Activated CD4-positive, alpha-beta T cell treated with anti-CD3 and anti-CD28 coated beads for 36 hours (primary cell): ENCODE measurements at places on chromosomes 3 and 15. TPM values are rescaled to one million over a fixed set of nuclear protein-coding genes. Genes with fewer than 3 reads are reported as not detected.

DNA sequence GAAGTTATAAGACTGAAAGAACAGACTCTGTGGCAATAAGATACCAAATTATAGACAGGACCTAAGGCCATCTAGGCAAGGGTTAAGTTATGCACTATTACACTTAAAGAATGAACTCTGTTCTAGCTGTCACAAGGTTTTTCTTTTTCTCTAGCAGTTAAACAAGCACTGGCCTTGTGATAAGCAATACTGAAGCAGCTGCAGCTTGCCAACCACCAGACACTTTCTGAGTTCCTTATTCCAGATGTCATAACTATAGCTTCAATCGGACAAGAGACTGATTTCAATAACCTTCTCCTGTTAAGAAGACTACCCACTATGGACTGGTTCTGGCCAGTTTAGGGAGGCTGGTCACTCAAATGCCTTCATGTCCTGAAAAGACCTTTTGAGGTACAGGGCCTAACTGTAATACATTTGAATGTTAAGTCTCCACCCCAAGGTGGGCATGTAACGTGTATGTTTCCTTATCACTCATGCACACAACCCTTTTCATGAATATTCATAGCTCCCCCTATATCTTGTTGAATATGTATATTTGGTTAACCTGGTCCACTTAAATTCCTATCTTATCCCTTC is 85.8 kb downstream of the CFAP20DC start:
- DNase-seq, result no peak

GRCh38 chr3:149390772-149391212 is 13.3 kb upstream of the TM4SF1 start:
- no peak for DNase-seq

- no peak for DNase-seq
These were observed 176.6 kb downstream of the OSBPL10 start for GRCh38 chr3:31804251-31805051.

- peak; percentile 93 for DNase-seq
These were observed 961 bp downstream of the HAPLN3 start for GRCh38 chr15:88894348-88894818.

DNA sequence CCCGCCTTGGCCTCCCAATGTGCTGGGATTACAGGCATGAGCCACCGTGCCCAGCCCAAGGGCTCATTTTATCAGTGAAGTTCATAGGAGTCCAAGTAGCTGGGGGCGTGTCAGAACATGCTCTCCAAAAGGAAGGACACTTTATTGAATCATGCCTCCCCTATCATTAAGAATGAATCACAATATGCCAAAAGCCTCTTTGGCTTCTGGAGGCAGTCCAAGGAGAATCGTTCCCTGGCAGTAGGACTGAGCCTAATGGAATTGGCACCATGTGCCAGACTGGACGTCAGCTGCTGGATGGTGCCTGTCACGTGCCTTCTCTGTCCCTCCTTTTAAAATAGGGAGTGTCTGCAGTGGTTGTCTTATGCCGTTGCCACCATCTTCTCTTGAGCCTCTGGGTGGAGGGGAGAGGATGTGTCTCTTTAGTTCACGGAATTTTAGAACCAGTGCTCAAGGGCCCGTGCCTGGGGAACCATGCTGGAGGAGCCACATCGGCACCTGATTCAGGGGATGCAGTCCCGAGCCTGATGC is 234.7 kb upstream of the LYSMD4 start:
- DNase-seq, result no peak

- no peak for DNase-seq
These were observed 2.3 kb upstream of the TM4SF19 start for GRCh38 chr3:196340466-196340865.

GRCh38 chr3:13021141-13022114 is 51.8 kb downstream of the IQSEC1 start:
- no peak for DNase-seq

DNA sequence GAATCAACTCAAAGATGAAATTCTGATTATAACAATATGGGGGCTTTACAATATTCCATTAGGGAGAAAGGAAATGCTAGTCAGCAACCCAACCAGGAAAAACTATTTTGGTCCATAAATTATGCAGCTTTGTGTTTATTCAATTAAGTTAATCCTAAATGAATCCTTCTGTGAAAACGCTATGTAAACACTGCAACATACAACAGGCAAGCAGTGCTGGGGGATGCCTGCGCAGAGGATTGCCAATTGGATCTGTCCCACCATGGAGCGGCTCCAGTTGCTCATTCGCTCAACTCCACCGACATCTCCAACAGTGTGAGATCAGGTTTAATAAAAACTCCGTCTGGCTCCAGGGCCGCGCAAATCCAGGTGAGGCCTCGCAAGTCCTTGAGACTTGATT is 290.5 kb upstream of the VEPH1 start:
- no peak for DNase-seq

DNA sequence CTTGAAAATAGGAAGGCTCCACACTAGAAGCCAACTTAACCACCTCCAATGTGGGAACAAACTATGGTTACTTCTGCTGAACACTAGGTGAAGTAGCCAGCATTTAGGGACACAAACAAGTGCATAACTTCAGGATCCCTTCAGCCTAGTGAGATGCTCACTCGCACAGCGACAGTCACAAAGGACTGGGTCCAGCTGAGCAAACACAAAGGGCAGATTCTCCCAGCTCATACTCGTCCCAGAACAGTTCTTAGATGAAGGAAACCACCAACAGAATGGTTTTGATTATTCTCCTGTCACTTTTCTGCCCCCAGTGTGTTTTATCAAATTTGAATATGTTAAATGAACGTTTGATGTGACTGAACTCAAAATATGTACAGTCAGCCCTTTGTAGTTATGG is 201.6 kb downstream of the KCNAB1 start:
- DNase-seq, result no peak

DNA sequence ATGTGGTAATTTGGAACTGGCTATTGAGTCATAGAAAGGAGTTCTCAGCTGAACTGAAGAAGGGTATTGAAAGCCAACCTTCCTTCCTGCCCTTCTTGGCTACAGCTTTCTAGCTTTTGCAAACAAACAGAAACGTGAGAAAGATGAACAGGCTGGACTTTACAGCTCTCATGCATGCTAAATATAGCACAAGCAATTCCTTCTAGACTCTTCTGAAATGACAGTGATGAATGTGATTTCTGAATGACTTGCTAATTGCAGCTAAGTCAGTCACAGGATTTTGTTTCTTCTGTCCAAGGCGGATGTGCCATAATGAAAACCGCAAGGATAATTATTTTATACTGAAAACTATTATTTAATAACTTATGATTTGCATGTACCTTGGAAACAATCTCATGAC is 36.3 kb downstream of the BCHE start:
- no peak for DNase-seq

DNA sequence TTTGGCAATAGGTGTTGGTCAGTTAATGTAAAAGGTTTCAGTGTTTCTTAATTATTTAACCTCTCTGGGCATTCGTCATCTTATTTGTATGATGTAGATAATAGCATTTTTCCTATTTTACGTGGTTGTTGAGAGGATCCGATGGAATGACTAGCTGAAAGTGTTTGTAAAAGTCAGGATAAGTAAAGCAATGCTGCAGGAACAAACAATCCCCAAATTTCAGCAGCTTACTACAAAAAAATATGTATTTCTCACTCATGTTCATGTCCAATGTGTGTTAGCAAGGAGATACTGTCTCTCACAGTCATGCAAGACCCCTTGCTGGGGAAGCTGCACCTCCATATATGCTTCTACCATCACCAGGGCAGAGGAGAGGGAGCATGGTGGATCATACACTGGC is 38.7 kb downstream of the CEMIP start:
- no peak for DNase-seq

DNA sequence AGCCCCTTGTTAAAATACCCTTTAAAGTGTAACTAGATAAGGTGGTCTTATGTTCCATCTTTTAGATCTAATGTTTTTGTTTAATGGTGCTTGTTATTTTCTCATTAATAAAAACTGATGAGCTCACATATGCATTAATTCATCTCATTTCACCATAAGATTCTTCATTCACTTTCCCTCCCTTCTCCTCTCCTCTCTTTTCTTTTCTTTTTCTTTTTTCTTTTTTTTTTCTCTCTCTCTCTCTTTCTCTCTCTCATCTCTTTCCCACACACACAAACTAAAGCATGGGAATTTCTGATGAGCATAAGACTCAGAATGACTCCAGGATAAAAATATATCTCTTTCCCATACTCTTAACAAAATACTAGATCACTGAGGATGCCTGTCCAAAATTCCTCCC is 49.6 kb downstream of the MECOM start:
- DNase-seq, result no peak

SNTN gene
- total RNA-seq, result not detected

CSPG4 gene
- not detected for total RNA-seq

ZMYND10 gene
- 1.3 TPM for total RNA-seq

ITIH3 gene
- not detected for total RNA-seq

MORC1 gene
- not detected for total RNA-seq

GOLGA8R gene
- total RNA-seq, result 1.3 TPM
